Occipital lobe (tissue), 3 donors: ENCODE measurements at places on chromosomes 1 and 21.

- peak; percentile 44 for DNase-seq
These were observed 356.4 kb upstream of the PKN2 start for GRCh38 chr1:88327391-88328267.

GRCh38 chr1:165884690-165885304, 57.4 kb downstream of the UCK2 start:
- DNase-seq = no peak

DNA sequence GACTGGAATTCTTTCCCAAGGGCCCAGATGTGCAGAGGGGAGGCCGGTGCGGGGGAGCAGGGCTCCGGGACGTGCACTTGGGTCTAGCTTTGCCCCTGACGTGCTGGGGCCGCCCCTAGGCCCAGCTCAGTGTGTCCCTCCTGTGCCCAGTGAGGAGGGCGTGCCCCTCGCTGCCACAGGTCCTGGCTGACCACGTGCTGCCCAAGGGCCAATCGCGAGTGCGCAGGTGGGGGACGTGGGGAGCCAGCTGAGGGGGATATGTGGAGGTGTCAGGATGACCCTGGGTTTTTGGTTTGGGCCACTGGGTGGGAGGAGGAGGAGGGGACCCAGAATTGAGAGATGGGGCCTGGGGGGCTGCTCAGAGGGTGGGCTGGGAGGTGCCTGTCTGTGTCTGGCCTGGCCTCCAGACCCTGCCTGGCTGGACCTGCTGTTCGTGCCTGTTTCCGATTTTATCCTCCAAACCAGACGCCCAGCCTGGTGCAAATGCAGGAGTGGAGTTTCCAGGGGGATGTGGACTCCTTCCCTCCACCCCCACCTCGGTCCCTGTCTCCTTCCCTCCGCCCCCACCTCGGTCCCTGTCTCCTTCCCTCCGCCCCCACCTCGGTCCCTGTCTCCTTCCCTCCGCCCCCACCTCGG, 6.1 kb upstream of the RNF223 start:
- DNase-seq = no peak

DNA sequence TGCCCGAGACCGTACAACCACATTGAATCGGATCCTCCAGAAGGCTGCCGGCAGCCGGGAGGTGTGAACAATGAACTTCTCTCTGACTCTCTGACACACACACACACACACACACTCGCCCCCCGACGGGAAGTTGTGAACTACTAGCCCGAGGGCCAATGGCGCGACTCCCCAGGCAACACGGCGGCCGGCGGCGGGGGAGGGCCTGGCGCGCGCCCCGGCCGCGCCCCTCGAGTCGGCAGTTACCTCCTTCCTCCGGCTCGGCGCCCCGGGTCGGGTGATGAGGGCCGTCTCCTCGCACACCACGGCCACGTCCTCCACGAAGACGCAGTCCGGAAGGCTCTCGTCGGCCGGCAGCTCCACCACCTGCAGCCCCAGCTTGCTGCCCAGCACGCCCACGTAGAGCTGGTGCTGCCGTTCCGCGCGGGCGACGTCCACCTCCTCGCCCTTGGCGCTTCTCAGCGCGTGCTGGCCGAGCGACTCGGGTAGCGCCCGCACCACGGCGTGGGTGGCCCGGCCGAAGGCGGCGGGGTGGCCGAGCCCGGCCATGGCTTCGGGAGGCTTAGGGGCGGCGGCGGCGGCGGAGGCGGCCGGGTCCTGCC, 361 bp downstream of the DDAH1 start:
- peak; percentile 63 for DNase-seq

GRCh38 chr1:185663332-185663731, 70.9 kb upstream of the HMCN1 start:
- no peak for DNase-seq

GRCh38 chr1:61807606-61808140, 65.4 kb downstream of the PATJ start:
- DNase-seq = no peak

- DNase-seq = no peak
These were observed 155.7 kb upstream of the BEND5 start for GRCh38 chr1:48932366-48932765.

DNA sequence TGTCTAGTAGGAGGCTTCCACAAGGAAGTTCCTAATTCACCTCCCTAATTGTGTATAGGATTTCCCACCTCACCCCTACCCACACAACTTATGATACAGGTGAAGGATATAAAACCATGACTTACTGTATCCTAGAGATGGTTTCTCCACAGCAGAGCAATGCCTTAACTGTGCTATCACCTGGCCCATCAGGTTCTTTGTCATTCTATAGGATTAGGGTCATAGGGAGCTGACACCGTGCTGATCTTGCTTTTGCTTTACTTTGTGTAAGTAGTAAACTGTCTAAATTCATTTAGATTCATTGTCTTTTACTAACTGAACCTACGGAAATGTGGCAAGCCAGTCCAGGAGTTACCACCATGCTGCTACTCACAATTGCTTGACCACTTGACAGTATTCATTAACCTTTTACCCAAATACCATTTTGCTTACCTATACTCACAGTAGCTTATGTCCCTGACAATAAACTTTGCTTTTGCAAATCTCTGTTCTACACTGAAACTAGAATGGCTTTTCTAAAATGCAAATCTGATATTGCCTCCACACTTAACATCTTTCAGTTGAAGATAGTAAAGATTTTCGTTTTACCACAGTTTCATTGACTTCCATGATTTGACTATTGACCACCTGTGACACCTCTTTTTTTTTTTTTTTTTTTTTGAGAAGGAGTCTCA, 147.6 kb downstream of the IFI44 start:
- DNase-seq = no peak
